Inflammatory macrophage treated with lipopolysaccharide for 1 hour (primary cell): ENCODE measurements at places on chromosomes 7 and 10.

DNA sequence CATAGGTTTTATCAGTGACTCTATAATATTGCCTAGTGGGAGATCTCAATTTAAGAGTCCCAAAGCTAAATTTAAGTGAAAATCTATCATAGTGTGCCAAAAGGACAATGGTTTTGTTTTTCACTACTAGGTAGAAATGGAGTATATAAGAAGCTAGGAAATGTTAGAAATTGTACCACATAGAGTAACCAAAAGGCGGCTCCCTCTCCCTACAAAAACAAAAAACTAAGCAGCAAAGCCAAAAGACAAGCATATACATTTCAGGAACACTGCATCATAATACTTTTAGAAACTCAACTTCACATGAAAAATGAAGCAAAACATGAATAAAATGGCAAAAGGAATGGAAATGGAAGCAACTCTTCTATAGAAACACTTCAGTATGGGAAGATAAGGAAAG lies 271.6 kb downstream of the CACNA2D1 start:
- DNase-seq = no peak

GRCh38 chr7:84823530-84823929 lies 363.3 kb downstream of the SEMA3D start:
- DNase-seq = no peak

DNA sequence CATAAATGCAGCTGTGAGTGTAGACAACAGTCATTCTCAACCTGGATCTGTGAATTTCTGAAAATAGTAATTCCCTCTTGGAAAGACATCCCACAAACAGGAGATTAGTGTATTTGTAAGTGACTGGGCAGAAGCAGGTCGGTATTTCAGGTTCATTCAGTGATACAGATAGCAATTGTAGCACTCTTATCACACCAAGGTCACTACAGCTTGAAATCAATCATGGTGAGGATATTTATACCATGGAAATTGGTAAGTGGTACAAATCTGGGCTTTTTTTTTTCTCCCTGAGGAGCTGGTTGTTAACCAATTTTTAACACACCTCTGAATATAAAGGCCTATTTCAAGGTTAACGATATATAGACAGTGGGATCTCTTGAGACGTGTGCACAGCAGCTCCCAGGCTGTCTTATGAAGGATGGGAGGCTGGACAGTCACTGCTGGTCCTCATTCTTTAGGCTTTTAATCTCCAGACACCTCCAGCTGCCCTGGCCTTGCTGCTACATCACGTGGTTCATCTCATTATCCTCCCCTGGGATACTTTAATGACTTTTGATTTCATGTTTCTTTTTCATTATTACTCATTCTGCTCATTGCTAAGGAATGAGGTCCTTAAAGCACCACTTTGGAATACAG lies 87.1 kb downstream of the ITGA8 start:
- no peak for DNase-seq

DNA sequence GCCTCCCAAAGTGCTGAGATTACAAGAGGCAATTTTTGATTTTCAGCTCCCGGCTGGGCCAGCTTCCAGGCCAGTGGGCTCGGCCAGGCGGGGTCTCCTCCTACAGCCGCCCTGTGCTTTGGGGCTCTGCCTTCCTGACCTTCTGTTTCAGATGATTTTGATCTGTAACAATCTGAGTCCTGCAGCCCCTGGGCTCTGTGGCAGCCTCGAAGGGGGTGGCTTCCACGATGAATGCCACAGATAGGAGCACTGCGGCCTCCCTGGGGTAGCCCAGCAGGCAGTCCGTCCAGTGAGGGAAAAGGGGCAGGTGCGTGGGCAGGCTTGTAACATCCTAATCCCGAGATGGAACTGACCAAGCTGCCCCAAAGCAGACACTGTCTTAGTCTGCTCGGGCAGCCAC lies 177.5 kb downstream of the DNAJB6 start:
- no peak for DNase-seq

DNA sequence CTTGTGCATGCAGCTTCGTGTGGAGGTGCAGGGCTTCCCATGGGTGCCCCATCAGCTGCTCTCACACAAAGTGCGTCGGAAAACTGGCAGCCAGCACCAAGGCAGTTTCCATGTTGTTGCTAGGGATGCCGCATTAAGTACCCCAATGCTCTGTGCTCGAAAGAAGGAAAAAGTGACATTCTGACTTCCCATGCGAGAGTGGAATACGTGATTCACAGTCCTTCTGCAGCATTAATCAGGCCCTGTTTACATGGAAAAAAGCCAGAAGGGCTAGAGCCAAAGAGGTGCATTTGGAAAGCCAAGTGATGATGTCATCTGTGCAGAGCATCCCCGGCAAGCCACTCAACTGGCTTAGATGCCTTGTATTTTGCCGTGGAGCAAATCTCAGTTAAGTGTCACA lies 258.3 kb downstream of the GATA3 start:
- no peak for DNase-seq

- no peak for DNase-seq
Observed at GRCh38 chr10:24556126-24556749, 167.4 kb downstream of the ARHGAP21 start.

DNA sequence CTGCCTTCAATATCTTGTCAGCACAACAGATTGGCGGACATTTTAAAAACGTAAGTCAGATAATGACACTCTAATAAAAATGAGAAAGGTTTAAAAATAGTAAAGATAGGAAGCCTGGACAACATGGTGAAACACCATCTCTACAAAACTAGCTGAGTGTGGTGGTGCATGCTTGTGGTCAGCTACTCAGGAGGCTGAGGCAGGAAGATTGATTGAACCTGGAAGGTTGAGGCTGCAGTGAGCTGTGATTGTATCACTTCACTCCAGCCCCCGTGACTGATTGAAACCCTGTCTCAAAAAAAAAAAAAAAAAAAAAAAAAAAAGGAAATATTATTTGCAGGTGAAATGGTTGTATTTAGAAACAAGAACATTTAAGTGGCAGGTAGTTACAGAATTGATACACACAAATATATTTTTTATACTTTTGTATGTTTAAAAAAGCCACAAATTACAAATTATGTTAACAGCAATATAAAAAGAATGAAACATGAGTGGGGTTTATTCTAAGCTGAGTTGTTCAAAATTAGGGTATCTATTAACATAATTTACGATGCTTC lies 141.9 kb downstream of the ADK start:
- DNase-seq = no peak

GRCh38 chr10:55897490-55897921 lies 463.6 kb downstream of the ZWINT start:
- no peak for DNase-seq

DNA sequence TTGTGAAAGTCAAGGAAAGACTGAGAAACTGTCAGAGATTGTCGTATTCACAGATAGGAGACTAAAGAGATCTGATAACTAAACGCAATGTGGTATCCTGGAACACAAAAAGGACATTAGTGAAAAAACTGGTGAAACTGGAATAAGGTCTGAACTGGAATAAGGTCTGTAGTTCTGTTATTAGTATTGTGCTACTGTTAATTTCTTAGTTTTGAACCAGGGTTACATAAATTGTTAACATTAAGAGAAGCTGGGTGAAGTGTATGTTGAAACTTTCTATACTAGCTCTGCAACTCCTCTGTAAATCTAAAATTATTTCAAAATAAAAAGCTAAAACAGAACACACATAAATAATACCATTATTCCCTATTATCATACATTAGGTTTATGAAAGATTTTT lies 3.4 kb upstream of the NT5C2 start:
- no peak for DNase-seq

GRCh38 chr10:52318822-52319464 lies 4.9 kb downstream of the DKK1 start:
- no peak for DNase-seq

DNA sequence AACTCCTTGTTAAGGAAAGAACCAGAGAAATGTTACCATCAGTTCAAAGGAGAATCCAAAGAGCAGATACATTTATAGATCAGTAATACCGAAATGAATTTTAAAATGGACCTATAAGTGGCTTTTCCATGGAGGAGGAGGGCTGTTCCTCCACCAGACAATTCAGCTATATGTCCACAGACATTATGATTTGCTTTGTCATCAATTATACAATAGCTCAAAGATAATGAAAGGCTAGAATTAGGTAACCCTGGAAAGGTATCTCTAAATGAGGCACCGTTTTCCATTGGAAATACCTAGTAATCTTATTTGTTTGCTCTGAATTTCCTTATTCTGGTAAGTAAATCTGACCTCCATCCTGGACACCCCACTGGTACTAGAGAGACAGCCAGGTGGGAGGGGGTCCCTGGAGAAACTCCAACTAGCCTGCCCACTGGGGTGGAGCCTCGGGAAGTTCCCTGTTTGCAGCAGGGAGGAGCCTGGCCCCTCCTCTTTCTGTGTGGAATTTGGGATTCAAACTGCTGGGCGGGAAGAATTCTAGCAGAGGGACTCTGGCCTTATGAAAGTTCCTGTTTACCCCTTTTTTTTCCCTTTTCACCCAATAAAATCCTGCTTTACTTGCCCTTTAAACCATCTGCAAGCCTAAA lies 218.0 kb downstream of the PHF14 start:
- no peak for DNase-seq

GRCh38 chr10:100508266-100508665 lies 11.4 kb downstream of the SEC31B start:
- no peak for DNase-seq

GRCh38 chr7:10079572-10079971 lies 894.1 kb upstream of the PHF14 start:
- no peak for DNase-seq

DNA sequence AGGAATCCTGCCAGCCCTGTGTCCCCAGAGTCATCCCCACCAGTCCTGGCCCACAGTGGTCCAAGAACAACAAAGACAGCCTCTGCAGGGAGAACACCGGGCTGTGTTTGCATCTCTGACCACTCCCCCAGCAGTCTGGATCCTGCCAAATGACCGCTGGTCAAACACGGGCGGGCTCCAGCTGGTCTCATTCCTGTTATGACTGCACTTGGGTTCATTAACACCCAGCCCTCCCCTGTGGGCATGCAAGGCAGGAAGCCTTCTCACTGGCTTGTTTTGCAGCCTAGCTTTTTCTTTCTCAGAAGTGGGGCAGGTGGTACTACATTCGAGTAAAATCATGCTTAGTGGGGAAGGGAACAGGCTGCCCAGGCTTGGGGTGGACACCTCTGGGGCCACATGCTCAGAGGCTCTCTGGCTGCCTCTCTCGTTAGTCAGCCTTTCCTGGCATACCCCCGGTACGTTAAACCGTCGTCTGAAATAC lies 190.0 kb downstream of the PLXNA4 start:
- DNase-seq = no peak

DNA sequence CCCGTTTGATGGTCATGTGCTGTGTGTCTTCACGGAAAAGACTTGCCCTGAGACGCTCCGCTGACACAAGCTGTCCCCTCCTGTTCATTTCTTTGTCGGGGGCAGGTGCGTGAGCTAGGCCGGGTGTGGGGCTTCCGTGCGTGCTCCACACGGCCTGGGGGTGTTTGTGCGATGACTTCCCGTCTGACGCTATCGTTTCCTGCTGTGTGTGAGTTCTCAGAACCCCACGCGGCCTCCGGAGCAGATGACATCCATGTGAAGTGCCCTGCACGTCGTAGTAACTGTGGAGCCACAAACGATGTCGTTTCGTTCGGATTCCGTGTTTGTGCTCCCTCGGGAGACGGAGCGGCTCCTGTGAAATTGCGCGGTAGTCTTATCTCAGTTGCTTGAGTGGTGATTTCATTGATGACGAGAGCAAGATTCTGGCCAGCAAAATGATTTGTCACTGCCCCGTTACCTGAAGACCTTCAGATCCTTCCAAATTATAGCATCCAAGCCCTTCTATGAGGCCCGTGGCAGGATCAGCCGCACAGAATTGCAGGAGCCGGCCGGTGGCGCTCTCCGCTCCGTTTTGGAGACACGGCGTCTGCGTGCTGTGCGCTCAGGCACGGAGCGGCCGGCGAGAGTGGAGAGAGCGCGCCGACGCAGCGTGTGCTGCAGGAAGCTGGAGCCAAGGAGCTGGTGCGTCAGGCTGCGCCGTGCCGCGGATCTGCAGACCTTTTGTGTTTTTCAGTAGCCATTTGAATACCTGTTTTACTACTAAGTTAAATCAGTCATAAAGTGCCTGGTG lies 94.9 kb downstream of the NKX6-2 start:
- DNase-seq = no peak

DNA sequence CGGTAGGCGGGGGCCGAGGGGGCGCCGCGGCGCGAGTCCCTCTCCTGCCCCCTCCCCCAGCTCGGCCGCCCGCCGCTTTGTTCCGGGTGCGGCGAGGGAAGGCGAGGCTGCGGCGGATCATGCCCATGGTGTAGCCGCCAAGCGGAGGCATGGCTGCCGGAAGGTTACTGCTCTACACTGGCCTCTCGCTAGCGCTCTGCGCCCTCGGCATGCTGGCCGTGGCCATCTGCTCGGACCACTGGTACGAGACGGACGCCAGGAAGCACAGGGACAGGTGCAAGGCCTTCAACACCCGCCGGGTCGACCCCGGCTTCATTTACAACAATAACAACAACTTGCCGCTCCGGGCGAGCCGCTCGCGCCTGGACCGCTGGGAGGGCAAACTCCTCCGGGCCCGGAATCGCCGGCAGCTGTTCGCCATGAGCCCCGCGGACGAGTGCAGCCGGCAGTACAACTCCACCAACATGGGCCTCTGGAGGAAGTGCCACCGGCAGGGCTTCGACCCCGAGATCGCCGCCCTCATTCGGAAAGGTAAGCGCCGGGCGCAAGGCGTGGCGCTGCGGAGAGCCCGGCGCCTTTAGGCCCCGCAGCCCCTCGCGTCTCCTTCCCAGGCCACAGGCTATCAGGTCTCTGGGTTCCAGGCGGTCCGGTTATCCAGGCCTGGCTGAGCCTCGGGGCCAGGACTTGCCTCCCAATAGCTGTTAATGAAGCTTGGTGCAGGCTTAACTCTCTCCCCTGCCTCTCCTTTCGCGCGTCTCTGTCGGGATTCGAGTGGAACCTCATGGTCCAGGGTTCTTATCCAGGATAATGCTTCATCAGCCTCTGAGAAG lies 513 bp downstream of the TMEM178B start:
- no peak for DNase-seq

DNA sequence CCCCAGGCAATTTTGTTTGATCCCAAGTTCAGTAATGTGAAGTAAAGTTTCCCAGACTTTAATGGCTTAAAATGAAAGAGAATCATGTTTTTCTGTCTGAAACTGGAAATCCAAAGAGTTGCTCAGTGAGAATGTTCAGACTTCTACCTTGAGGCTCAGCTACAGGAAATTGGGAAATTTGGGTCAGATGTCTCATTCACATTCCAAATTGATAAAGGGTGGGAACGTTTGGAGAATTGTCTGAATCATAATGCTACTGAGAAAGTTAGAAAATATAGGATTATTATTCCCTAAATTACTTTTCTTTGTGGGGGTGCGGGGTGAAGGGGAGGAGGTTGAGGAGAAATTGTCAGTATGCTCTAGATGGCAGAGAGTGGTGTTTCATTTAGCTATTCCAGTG lies 773.9 kb downstream of the LRMDA start:
- no peak for DNase-seq

GRCh38 chr7:82789883-82790609 lies 346.5 kb upstream of the CACNA2D1 start:
- no peak for DNase-seq

DNA sequence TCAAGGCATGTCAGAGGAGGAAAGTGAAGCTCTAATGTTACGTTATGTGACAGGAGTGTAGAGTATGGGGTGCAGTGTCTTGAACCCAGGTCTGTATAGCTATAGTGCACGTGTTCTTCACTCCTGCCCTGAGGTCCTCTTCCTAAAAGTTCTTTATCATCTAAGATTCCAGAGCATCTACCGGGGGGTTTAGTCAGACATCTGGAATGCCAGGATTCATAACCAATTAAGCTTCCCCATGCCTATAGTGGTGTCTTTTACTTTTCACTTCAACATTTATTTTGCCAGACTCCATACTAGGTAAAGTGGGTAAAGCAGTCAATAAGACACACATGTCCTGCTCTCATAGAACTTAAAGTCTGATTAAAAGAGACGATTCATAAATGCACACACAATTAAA lies 22.4 kb downstream of the PPP1R3C start:
- no peak for DNase-seq

GRCh38 chr10:130928306-130928705 lies 383.2 kb downstream of the TCERG1L start:
- no peak for DNase-seq
